ELR (cell line): ENCODE measurements at places on chromosomes 1 and 21.

DNA sequence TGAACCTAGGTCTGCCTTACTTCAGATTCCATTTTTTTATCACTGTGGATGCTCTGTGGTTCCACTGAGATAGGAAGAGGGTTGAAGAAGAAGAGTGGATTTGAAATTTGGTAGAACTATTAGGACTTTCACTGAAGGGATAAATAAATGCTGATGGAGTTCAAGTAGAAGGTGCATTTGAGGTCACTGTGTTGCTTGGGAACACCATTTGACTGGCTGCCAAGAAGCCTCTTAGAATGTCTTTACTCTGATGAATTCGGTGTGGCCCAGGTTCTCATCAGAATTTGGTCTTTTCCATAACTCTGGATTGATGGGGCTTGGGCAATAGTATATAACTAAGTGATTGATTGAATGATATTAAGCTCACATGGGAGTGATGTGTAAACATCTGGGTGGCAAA, 11.9 kb downstream of the XPR1 start:
- DNase-seq: peak; percentile 10

- DNase-seq: peak; percentile 85
These were observed 6.0 kb upstream of the CAPN2 start for GRCh38 chr1:223706077-223706973.

DNA sequence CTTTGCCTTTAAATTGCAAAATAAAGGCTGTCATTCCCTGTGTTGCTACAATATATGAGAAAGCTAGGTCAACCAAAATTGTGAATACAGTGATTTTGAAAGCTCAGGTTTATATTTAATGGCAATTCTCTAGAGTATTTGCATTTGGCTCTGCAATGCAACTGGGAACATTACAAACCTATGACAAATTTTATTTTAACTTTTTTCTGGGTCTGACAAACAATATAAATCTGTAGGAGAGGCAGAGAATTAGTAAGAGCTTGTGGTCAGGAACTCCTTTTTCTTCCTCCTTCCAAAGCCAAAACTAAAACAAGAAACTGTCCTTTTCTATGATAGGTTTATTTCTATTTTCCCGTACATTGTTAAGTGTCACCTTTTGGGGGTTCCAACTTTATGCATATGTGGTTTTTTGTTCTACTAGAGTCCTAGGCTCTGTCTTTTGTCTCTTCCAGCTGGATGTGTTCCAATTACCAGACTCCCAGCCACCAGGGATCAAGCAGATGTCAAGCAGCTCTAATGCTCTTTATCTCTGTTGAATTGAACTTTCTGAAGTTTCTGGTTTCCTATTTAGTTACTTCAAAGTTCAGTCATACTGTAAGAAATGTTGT, 106.9 kb downstream of the ASH1L start:
- DNase-seq: no peak

- DNase-seq: peak; percentile 34
These were observed 75.8 kb downstream of the ARHGEF16 start for GRCh38 chr1:3530086-3530925.

GRCh38 chr1:93681101-93681988, at the start of gene BCAR3:
BCAR3 (minus strand) TSS chr1:93681837; CDS start chr1:93674930, 6,907 bp downstream.
- peak; percentile 85 for DNase-seq

DNA sequence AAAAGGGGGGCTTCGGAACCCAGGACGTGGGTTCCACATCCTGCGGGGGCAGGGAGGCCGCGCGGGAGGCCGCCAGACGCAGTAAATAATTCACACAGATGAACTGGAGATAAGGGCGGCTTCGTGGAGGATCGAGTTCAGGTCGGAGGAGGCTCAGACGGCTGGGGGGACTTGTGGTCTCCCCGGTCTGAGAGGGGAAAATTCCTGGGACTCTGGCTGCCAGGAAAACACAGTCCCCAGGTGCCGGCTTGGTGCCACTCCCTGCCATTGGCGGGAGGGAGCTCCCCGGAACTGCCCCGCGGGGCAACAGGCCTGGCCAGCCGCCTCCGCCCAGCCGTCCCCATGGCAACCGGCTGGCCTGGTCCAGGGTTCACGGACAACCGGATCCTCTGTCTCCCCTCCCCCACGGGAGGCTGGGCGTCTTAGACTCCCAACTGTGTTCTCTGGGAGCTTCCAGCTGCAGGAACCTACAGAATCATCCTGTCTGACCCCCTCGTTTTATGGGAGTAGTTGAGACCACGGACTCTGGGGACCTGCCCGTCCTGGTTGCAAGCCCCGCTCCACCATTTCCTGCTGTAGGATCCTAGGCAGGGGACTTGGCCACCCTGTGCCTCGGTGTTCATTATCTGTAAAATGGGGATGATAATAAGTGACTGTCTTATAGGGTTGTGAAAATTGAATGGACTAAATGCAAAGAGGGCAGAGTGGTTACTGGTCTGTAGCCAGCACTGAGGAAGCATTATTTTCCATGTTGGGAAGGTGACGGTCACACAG, 9.6 kb downstream of the CAMK2N1 start:
- DNase-seq: peak; percentile 38

- no peak for DNase-seq
These were observed 49.0 kb downstream of the KCNN3 start for GRCh38 chr1:154821083-154821482.

DNA sequence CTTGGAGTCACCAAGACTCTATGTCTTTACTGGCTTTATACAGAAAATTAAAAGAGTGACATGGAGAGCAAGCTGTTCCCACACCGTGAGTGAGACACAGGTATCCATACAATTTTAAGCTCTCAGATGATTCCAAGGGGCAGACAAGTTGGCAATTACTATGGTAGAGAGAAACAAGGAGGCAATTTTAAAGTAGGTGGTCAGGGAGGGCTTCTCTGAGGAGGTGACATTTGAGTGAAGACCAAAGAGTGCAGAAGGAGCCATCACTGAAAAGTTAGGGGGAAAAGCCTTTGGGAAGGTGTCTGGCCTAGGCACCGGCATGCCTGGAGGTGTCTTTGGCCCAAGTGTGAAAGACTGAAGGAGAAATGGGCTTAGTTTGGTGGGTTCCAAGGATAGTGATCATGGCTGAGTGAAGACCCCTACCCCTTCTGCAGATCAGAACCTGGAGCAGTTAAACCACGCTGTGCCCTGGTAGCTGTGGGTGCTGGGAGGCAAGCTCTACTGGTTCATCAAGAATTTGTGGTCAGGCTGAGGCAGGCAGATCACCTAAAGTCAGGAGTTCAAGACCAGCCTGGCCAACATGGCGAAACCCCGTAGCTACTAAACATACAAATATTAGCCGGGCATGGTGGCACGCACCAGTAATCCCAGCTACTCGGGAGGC, 10.4 kb downstream of the IFI6 start:
- DNase-seq: no peak

- DNase-seq: peak; percentile 21
These were observed 384.9 kb downstream of the NCAM2 start for GRCh38 chr21:21383126-21383525.
